ENCODE measurements at places on chromosomes 7 and 10. TPM values are rescaled to one million over a fixed set of nuclear protein-coding genes. Genes with fewer than 3 reads are reported as not detected.

Gene TMEM176A
- total RNA-seq = not detected

Gene DOCK1
- 60.4 TPM for total RNA-seq

Gene ANKRD1
- 29.8 TPM for total RNA-seq

Gene UCN3
- not detected for total RNA-seq

Gene ANKRD30A
- total RNA-seq = not detected

Gene ARHGAP21
- total RNA-seq = 64.2 TPM

Gene TMEM184A
- 3.2 TPM for total RNA-seq

Gene GLI3
- 0.91 TPM for total RNA-seq

Gene MYL10
- not detected for total RNA-seq

Gene TRIM50
- not detected for total RNA-seq

Gene GRID1
- not detected for total RNA-seq

Gene C1QL3
- total RNA-seq = not detected

Gene SLC16A12
- total RNA-seq = not detected

Gene ITGB8
- 3.6 TPM for total RNA-seq

Measured in SJSA1 (cell line).